GM04503 (cell line): ENCODE measurements at places on chromosomes 1 and 21.
A peak's percentile ranks its signal among the peaks of the same experiment; 100 is the strongest.

DNA sequence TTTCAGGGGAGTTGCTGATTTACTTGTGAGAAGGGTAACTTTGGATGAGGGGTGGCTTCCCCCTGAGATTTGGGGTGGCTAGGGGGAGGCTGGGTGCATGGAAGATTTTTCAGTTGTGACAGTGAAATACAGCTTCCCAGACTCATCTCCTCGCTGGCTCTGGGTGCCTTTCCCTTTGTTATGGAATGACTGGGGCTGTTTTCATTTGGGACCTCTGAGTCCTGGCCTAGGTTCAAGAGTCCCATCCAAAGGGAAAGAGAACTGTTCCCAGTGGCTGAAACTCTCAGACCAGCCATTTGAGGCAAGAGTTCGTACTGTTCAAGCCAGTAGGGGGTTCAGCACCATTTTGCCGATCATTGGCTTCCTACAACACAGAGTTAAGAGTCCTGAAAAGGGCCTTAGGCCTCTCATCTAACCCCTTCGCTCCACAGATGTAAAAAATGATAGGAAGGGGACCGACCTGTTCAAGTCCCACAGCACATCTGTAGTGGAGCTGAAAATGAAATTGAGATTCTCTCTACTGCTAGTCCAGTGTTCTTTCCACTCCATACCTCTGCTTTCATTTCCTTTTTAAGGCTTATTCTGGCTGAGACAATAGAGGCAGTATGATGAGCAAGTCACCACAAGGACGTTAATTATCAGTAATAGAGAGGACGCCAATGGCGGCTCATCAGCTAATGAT is 958 bp downstream of the DDR2 start:
- no peak for DNase-seq

GRCh38 chr1:230330157-230330556 is 96.0 kb downstream of the PGBD5 start:
- no peak for DNase-seq

GRCh38 chr21:42629933-42630589 is 23.4 kb upstream of the PDE9A start:
- DNase-seq, result no peak

- DNase-seq, result no peak
These were observed 2.7 kb downstream of the MAN1C1 start for GRCh38 chr1:25619101-25619890.

DNA sequence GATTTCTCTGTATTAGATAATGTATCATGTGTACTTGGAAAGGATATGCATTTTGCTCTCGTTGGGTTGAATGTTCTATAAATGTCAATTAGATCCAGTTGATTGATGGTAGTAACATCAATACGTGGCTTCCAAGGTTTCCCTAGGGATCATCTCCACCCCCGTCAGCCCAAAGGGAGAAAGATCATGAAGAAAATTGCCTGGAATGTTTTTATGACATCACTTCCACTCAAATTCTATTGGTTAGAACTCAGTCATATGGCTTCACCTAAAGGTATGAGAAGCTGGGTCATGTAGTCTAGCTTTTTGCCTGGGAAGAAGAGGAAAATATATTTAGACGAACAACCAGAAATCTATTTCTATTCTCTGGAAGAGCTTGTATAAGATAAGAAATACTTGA is at the start of gene C1orf185:
Gene C1orf185, plus strand, starts transcription at position 253 of the 400 bp plus-strand sequence. Its CDS starts 6 bp downstream, at position 259.
- DNase-seq, result no peak

DNA sequence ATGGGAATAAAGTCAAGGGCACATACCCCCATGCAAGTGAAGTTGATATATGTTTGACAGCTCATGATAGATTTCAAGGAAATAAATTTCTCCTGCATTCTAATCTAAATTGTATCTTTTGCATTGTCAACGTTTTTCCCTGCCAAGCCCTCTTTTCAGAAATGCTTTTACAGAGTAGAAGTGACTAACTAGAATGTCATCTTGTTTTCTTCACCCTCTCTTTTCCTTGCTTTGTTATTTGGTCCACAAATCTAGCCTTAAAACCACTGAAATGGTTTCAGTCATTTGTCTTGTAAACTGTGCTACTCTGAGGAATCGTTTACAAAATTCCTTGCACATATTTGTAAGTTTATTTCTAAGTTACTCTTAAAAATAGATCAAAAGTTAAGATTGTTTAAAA is 600.8 kb upstream of the CXADR start:
- peak; percentile 36 for DNase-seq

- DNase-seq, result peak; percentile 77
These were observed 30.7 kb downstream of the ITPKB start for GRCh38 chr1:226708342-226708780.

DNA sequence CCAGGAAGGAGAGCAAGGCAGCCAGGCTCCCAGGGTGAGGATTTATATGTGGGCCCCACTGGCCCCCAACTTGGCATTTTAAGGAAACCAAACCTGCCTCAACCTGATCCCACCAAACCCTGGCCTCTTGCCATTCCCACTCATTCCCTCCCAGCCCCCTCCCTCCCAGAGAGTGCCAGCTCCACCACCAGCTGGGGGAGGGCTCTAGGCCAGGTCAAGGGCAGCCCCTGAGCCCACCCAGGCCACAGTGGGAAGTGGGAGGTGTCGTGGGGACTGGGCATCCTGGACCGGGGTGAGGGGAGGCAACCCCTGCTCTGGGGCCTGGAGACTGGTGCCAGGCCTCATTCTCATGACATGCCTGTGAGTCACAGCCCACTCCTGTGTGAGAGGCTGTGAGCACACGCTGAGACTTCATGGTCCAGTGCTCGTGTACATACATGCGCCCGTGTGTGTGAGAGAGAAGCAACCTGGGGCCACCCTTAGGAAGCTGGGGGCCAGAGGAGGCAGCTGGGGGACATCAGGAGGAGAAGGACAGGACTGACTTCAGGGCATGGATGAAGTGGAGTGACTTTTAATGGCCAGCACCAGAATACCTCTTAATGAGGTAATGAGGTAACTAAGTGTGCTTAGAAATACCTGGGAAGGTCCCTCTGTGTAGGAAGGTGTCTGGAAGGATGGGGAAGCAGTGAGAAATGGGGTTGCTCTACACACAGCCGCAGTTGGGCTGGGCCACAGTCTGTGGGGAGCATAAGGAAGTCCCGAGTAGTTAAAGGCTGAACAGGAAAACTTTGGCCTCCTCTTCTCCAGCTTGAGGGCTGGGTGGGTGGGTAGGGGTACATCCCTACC is at the start of gene S100A2:
Gene S100A2, minus strand, starts transcription at position 316 of the 846 bp plus-strand sequence. CDS start 1,967 bp downstream, outside the sequence.
- DNase-seq, result peak; percentile 72

GRCh38 chr1:218557731-218558130 is 212.6 kb downstream of the TGFB2 start:
- no peak for DNase-seq
